ENCODE measurements at places on chromosomes 12 and 14.

DNA sequence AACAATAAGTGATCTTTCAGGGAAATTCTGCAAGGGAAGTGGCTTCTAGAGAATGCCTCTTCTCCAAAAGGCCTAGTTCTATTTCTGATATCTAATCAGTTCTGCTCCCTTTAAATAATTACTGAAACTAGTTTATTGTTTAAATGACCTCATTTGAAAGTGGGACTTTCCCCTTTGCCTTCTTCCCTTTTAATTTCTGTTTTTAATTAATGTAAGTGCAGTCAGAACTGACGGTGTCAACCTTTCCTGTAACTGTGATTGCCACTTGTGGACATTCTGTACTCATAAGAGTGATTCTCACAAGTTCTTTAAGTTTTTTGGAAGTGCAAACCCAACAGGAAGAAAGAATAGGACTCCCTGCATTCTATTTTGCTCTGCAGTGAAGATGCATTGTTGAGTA, 265.3 kb upstream of the PLEKHG7 start:
- DNase-seq = no peak

- DNase-seq = no peak
Measured at GRCh38 chr12:53712059-53712643, 15.1 kb downstream of the CALCOCO1 start.

- DNase-seq = no peak
Measured at GRCh38 chr12:84874125-84874824, 38.3 kb downstream of the SLC6A15 start.

- DNase-seq = no peak
Measured at GRCh38 chr14:97120611-97121031, 323.4 kb downstream of the VRK1 start.

- DNase-seq = no peak
Measured at GRCh38 chr14:22190411-22191191, 398.4 kb downstream of the DAD1 start.

GRCh38 chr14:60161196-60162107, 3.7 kb downstream of the DHRS7 start:
- no peak for DNase-seq

GRCh38 chr12:88225776-88226175, 83.7 kb downstream of the TMTC3 start:
- no peak for DNase-seq

DNA sequence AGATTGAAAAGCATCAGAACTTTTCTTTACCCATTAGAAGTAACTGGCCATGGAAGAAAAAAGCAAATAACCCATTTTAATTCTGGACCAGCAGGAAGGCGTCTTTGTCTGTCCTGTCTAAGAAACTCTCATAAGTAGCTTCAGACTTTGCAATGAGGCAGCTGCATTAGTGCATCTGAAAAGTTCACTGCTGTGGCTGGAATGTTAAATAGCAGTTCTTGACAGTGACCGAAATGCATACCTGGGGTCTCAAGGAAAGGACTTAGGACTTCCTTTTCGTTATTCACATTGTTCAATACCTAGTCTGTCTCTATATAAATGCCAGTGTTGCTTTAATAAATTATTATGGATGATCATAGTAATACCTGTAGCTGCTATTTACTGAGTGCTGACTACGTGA, 125.9 kb downstream of the ANO4 start:
- no peak for DNase-seq

- DNase-seq = no peak
Measured at GRCh38 chr12:109719123-109720022, 5.7 kb downstream of the FAM222A start.

- no peak for DNase-seq
Measured at GRCh38 chr12:90945070-90945649, 9.8 kb downstream of the CCER1 start.

Data from T-helper 17 cell (primary cell).